ENCODE measurements at places on chromosomes 16 and 17. TPM values are rescaled to one million over a fixed set of nuclear protein-coding genes. Genes with fewer than 3 reads are reported as not detected.

GRCh38 chr16:62969711-62970318, 933.6 kb upstream of the CDH8 start:
- no peak for DNase-seq

DNA sequence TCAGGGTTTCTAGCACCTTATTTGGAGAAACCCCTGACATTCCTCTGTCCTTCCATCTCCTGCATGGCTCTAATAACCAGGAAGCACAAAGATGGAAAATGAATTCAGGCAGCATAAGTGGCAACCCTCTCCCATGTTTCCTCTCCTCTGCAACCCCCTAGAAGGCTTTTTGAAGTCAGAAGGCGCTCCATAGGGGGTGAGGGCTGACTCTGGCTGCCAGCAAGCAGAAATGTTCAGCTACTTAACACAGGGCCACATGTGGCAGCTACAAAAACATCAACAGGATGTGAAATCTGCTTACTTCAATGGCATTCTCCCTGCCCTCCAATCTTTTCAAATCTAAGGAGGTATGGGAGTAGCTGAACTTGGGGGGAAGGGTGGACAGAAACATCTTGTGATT, 55.2 kb upstream of the IRX5 start:
- DNase-seq = no peak

DNA sequence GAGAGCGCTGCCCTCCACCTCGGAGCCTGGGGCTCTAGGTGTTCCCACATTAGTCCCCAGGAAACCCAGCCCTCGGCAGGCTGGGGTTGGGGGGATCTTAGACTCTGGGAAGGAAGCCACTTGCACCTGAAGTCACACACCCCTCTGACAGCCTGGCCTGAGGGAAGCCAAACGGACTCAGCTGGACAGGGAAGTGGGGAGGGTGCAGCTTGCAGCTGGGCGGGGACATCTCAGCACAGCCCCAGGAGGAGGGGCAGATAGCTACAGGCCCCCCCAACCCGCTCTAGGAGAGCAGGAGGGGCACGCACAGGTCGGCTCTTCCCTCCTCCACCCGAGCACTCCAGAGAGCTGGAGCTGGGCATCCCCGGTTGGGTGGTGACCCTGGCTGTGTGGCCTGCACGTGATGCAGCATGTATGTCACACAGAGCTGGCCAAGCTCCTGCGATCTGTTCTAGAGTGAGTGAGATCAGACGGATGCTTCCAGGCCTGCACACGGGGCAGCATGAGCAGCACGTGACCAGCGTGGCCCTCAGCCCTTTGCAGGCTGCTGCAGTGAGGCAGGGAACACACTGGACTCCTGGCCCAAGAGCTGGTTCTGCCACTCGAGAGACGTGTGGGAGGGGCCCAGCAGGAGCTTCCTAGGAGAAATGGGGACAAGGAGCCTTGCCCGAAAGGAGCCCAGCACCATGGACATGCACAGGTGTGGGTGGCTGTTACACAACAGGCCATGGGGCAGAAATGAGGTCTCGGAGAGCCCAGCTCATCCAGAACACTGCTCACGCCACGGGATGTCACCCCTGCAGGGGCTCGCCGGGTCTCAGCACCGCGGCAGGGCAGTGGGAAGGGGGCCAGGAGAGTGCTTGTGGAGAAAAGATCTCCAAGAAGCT, 15.4 kb downstream of the KIFC3 start:
- DNase-seq = no peak

GRCh38 chr17:7687072-7687907, at the start of gene TP53:
TP53 (minus strand) TSS chr17:7687490; CDS start chr17:7676594, 10,896 bp downstream.
- peak; percentile 79 for DNase-seq

GRCh38 chr17:33990943-33991706, 264.0 kb upstream of the CCL2 start:
- DNase-seq = no peak

GRCh38 chr17:49482144-49482817, 12.8 kb upstream of the NGFR start:
- DNase-seq = no peak

GRCh38 chr17:27366437-27366836, 72.5 kb downstream of the WSB1 start:
- DNase-seq = no peak

DNA sequence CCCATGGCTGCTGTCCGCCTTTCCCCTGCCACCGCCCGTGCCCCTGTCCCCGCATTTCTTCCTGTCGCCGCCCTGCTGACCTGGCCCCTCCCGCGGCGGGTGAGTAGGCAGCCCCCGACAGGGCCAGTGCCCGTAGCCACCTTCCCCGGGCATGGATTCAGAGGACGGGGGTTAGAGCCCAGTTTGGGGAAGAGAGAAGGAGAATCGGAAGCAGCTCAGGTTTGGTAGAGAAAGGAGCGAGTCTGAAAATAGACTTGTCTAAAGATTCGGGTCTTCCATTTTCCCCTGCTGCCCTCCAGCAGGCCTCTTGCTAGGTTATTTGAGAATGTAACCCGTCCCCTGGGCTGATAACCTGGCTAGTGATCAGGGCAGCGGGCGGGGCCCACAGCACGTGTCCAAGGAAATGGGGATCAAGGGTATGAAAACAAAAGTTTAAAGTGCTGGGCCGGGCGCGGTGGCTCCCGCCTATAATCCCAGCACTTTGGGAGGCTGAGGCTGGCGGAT, 7.9 kb upstream of the CLDN9 start:
- DNase-seq = no peak

The ZNF469 gene
- total RNA-seq = 4.2 TPM

The CD300H gene
- total RNA-seq = not detected
